ENCODE measurements at places on chromosomes 16 and 17. TPM values are rescaled to one million over a fixed set of nuclear protein-coding genes. Genes with fewer than 3 reads are reported as not detected.
A peak's percentile ranks its signal among the peaks of the same experiment; 100 is the strongest.

GRCh38 chr16:89067677-89068443 lies 25.8 kb upstream of the ACSF3 start:
- no peak for DNase-seq

- no peak for DNase-seq
These were observed 32.2 kb downstream of the FZD2 start for GRCh38 chr17:44589316-44590071.

- DNase-seq, result no peak
These were observed 128.8 kb downstream of the FOXL1 start for GRCh38 chr16:86707171-86707570.

DNA sequence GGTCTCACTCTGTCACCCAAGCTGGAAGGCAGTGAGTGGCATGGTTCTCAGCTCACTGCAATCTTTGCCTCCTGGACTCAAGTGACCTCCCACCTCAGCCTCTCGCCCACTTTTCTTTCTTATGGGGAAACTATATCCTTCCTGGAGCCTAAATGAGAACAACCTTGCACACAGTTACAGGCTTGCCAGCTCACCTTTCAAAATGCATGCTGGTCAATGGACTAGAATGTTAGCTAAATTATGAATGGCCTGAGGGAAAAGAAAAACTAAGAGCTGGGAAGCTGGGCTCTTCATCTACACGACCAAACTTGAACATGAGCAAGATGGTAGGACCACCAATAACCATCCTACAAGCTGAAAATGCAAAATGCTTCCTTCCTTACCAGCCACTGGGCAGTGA lies 10.6 kb upstream of the LHX1 start:
- peak; percentile 83 for DNase-seq

DNA sequence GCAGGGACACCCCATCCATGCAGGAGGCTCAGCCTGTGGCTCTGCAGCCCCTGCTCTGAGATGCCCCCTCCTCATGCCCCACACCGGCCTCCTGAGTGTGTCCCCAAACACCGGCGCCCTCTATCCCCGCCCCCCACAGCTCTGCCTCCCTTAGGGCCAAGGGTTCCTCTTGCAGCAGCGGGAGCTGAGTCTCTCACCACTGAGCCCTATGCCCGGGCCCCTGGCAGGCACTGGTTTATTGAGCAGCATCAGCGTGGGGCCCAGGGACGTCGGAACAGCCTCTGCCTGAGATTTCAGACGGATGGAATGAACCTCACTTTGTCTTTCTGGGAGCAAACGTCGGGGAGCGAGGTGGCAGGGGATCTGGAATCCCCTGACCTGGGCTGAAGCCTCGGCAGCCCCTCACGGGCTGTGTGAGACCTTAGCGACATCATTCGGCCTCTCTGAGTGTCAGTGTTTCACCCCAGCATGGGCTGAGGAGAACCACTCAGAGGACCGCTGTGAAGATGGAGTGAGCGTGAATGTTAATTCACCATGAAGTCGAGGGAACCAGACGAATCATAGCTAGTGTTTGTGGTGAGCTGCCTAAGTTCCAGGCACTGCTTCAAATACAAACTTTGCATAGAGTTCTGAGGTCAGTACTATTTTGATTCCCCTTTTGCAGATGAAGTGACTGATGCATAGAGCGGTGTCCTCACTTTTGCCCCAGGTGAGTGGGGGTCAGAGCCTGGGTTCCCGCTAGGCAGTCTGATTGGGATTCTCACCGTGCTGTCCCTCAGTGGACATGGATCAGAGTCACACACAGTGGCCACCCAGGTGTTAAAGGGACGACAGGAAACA lies 5.3 kb upstream of the C16orf74 start:
- no peak for DNase-seq

- no peak for DNase-seq
These were observed 6.2 kb downstream of the COL1A1 start for GRCh38 chr17:50194934-50195865.

DNA sequence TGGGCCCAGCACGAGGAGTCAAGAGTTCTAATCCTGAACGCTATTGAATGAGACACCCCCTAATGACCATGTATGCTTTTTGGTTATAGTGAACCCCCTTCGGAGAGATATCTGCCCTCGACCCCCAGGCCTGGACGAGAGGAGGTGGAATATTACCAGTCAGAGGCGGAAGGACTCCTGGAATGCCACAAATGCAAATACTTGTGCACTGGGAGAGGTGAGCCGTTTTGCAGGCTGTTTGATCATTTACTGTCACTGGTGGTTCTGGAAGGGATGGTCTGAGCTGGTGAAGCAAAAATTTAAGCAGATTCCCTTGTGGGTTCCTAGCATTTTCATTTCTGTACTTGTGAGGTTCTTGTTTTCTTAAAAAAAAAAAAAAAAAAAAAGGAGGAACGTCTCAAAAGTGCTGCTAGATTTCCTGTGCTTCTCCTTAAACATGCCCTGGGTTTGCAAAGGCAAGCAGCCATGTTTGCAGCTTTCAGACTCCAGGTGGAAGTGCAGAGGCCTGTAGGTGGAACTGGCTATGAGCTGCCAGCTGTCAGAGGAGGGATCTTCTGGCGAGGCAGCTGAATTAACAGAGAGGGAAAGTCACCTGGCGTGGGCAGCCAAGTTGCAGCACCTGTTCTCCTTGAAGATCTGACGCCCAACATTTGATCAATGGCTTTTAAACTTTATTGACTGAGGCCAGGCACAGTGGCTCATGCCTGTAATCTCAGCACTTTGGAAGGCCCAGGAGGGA lies 3.5 kb downstream of the MARVELD3 start:
- no peak for DNase-seq

GRCh38 chr16:17939723-17940122 lies 396.8 kb downstream of the NPIPA8 start:
- no peak for DNase-seq

DNA sequence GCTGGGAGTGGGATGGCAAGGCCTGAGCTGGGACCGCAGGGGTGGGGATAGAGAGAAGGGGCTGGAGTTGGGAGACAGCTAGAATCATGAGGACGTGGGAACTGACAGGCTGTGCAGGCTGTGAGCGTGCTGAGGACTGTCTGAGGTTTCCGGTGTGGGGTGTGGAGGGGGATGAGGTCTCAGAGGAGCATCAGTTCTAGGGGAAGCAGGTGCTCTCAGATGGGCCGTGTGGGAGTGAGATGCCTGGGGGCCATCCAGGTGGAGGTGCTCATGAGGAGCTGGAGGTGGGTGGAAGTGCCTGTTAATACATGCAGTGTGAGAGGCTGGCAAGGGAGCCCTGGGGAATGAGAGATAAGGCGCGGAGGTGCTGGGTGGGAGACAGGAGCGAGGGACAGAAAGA lies 27.2 kb downstream of the HASPIN start:
- no peak for DNase-seq

DNA sequence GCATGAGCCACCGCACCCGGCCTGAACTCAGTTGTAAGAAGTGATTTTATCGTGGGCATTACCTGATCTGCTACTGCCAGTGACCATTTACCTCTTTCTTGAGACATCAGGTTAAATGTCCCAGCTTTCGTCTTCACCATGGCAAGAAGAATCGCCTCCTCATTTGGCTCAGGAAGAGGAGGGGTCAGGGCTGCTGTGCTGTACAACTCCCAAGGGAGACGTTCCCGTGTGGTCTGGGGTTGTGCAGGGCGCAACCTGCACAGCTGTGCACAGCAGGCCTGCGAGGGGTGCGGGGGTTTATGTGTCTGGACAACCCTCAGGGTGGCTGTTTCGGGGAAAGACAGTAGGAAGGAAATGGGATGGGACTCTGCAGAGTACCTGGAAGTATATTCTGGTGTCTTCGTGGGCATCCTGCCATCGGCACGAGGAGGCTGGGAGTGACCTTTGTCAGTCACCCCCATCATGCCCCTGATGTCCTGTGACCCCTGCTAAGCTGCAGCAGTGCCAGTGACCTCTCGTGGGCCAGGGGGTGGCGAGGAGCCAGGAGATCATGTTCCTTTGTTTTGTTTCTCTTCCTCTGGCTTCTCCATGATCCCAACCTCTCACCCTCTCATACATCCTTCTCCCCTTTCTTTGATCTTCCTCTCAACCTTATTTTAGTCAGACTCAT lies 27.3 kb downstream of the CIBAR2 start:
- DNase-seq, result no peak

DNA sequence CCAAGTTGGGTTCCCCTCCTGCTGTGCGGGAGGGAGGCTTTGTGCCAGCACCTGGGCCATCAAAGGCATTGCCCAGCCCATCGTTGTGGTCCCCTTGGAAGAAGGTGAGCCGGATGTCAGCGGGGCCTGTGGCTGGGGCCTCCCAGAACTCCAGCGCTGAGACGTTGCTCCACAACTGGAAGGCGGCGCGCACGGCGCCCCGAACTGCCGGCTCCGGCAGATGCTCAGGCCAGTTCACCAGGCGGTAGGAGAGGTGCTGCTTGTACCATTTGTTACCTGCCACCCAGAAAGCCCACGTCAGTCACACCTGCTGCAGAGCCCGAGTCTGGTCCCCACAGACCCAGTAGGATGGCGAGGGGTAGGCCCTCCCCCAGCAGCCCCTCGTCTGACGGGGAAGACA lies 12.4 kb downstream of the C17orf50 start:
- no peak for DNase-seq

GRCh38 chr17:34852614-34853013 lies 108.6 kb downstream of the CCT6B start:
- DNase-seq, result no peak

DNA sequence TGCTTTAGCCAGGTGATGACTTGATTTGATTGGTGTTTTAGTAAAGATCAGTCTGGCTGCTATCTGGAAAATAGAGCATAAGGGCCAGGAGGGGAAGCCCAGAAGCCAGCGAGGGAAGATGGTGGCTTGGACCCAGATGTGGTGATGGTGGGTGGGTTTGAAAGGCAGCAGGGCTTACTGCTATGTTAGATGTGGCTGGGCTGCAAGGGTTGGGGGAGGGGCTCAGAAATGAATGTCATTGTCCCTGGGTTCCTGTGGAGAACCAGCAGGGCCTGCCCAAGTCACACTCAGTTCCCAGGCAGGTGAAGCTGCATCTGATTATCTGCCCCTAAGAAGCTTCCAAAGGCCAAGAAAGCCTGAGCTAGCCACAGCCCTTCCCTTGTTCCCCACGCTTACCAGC lies 71.7 kb upstream of the BRD7 start:
- DNase-seq, result no peak

GRCh38 chr17:74134991-74135390 lies 68.5 kb upstream of the RPL38 start:
- DNase-seq, result no peak

DNA sequence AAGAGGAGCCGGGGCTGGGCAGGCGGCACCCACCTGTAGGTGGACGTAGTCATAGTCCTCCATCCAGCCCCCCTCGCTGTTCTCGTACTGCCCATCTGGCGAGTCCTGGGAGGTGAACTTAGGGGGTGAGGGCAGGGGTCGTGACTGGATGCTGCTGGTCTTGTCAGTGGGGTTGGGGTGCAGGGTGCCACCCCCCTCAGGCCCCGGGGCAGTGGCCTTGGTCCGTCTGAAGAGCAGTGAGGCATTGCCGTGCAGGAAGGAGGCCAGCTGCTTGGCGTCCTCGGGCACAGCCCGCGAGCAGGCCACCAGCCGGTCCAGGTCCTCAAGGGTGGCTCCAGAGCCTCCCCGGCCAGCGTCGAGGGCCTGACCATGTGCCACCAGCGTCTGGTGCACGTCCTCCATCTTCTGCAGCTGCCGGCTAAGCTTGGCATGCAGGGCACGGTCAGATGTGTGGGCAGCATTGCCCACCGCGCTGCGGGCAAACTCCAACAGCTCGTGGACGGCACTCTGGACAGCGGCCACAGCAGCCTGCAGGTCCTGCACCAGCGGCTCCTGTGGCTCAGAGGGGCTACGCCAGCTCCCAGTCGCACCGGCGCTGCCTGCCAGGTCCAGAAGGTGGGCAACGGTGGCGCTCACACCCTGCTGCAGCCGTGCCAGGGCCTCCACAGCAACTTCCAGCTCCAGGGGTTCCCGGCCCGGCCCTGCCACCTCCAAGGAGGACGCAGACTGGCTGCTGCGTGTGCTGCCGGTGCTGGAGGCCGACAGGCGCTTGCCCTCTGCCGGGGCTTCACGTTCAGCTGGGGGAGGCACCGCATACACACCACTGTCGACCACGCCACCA lies 16.3 kb downstream of the CTRB1 start:
- no peak for DNase-seq

DNA sequence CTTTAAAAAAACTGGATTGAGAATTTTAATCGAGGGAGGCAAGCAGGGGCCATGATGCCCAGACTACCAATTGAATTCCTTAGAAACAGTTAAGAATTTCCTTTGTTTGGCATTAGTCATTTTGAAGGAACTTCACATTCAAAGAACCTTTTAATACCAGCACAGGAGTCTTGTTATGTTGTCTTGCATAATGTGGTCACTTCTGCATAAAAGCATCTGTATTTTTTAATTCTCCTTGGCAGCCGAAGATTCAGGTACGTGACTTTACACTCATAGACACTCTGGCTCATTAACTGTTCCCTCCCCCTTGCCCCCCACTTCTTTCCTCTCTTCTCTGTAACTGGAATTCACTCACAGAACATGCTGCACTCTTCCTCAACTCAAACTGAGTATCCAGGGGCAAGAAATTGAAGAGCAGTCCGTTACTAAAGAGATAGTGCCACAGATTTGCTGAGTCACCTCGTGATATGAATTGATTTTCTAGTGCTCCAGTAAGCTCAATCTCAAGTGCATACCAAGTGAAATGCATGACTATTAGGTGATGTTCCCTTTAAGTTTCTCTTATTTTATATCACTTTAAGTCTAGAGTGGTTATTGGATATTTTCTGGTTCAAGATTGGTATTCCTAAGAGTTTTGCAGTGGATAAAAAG lies 572.2 kb upstream of the SOX9 start:
- DNase-seq, result no peak

Gene CCL8
- not detected for total RNA-seq

Gene ITGB3
- total RNA-seq, result 0.31 TPM

Gene FBXO39
- not detected for total RNA-seq

Gene SPN
- total RNA-seq, result 0.17 TPM

Gene SLC16A6
- 0.70 TPM for total RNA-seq

Gene ORAI3
- total RNA-seq, result 43.5 TPM

Gene ENO3
- 37.2 TPM for total RNA-seq

Gene B9D1
- 58.7 TPM for total RNA-seq

Gene KRTAP1-5
- not detected for total RNA-seq

Data from PC-9 (cell line).